CD8-positive, alpha-beta memory T cell (primary cell): ENCODE measurements at places on chromosomes 5 and 9.
A peak's percentile ranks its signal among the peaks of the same experiment; 100 is the strongest.

GRCh38 chr9:115369322-115369957 lies 251.5 kb upstream of the TNC start:
- no peak for DNase-seq
- H3K27ac ChIP-seq, result no peak overlapping the region
- H3K27me3 ChIP-seq, result no peaks in the 10 kb centered on the region
- no peak overlapping the region for H3K4me3 ChIP-seq
- no peaks in the 10 kb centered on the region for H3K4me1 ChIP-seq

DNA sequence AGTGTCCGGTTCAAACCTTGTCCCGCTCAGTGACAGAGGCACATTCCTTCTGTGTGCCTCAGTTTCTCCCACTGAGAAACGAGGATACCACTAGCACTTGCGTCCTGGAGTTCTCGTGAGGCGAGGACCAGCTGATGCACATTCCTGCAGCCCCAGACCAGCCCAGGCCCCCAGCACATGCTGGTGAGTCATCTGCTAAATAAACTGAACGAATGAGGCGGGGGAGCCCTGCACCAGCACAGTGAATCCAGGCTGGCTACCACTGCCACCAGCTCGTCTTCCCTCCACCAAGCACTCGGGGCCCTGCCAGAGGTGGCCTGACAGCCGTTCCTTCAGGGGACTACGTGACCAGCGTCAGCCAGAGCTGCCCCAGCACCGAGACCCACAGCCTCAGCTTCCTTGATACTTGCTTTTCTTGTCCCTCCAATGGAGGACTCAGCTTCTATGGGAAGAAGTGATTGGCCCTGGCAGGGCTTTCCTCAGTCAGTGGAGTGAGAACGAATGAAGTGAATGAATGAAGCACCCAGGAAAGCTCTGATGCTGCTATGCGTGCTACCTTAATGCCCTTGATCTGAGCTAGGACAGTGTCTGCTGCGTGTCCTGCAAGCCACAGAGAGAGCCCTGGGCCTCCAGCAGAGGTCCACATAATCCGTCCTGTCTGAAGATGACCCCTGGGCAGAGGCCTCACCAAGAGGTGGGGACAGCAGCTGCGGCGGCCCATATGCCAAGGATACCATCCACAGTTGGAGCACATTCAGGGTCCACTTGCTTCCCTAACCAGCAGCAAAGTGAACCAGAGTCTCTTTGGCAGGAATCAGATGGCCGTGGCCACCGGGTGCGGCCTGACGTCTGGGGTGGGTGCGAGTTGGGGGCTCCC lies 13.5 kb upstream of the BARX1 start:
- DNase-seq, result no peak
- H3K4me1 ChIP-seq, result no peaks in the 10 kb centered on the region
- no peak overlapping the region for H3K4me3 ChIP-seq

- no peaks in the 10 kb centered on the region for H3K4me1 ChIP-seq
- DNase-seq, result no peak
- no peak overlapping the region for H3K27ac ChIP-seq
These were observed 58.2 kb downstream of the RICTOR start for GRCh38 chr5:39015743-39016586.

DNA sequence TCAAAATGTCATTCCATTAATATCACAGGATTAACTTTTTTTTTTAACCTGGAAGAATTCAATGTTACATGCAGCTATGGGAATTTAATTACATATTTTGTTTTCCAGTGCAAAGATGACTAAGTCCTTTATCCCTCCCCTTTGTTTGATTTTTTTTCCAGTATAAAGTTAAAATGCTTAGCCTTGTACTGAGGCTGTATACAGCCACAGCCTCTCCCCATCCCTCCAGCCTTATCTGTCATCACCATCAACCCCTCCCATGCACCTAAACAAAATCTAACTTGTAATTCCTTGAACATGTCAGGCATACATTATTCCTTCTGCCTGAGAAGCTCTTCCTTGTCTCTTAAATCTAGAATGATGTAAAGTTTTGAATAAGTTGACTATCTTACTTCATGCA lies 20.6 kb downstream of the PCA3 start:
- no peak for DNase-seq
- H3K4me3 ChIP-seq, result no peak overlapping the region
- H3K27ac ChIP-seq, result no peak overlapping the region
- H3K27me3 ChIP-seq, result no peaks in the 10 kb centered on the region

- H3K27ac ChIP-seq, result no peak overlapping the region
- no peaks in the 10 kb centered on the region for H3K27me3 ChIP-seq
- H3K36me3 ChIP-seq, result no peaks in the 10 kb centered on the region
- peaks cover 15% of the 10 kb centered on the region for H3K4me1 ChIP-seq
These were observed 55.9 kb downstream of the DAP start for GRCh38 chr5:10704949-10705621.

DNA sequence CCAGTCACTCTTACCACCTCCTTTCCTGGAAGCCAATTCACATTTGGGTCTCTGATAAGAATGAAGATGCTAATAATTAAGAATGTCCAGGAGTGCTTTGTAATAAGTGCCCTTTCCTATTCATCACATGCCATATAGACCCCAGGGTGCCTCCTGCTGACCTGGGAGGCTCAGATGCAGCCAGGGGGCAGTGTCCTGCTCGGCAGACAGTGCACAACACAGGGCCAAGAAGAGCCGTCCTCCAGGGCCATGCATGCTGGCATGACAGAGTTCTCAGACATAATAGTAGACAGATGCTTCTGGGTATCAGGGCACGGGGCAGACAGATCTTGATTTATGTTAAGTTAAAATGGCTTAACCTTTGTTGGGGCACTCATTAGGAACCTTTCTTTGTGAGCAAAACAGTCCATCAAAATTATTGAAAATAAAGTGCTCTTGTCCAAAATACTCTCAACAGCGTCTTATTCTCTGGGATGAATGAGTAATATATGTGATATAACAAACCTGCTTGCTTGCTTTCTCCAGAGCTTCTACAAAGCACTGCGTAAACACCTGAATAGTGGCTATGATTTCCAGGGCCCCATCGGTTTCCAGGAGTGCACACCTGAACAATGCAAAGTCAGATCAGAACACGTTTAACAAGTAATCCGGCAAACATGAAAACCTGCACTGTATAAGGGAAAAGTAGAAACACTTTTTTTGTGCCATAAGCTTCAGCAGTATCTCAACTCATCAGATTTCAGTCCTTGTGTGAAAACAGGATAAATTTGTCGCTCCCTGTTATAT lies 192.7 kb downstream of the FANCC start:
- DNase-seq, result no peak
- no peak overlapping the region for H3K4me3 ChIP-seq
- H3K36me3 ChIP-seq, result no peaks in the 10 kb centered on the region

GRCh38 chr5:128903550-128903949 lies 61.7 kb upstream of the SLC27A6 start:
- no peaks in the 10 kb centered on the region for H3K27me3 ChIP-seq
- no peaks in the 10 kb centered on the region for H3K36me3 ChIP-seq
- no peak overlapping the region for H3K4me3 ChIP-seq
- no peaks in the 10 kb centered on the region for H3K4me1 ChIP-seq

- no peaks in the 10 kb centered on the region for H3K4me1 ChIP-seq
- H3K27me3 ChIP-seq, result no peaks in the 10 kb centered on the region
- H3K27ac ChIP-seq, result no peak overlapping the region
- no peaks in the 10 kb centered on the region for H3K36me3 ChIP-seq
These were observed 38.8 kb upstream of the CCDC112 start for GRCh38 chr5:115335301-115335700.

- H3K4me1 ChIP-seq, result no peaks in the 10 kb centered on the region
- H3K27ac ChIP-seq, result no peak overlapping the region
- no peaks in the 10 kb centered on the region for H3K27me3 ChIP-seq
- DNase-seq, result peak; percentile 45
- no peak overlapping the region for H3K4me3 ChIP-seq
- no peaks in the 10 kb centered on the region for H3K36me3 ChIP-seq
These were observed 231.6 kb downstream of the SLF1 start for GRCh38 chr5:94849821-94850736.

- H3K4me1 ChIP-seq, result no peaks in the 10 kb centered on the region
- H3K4me3 ChIP-seq, result no peak overlapping the region
- H3K27ac ChIP-seq, result no peak overlapping the region
- DNase-seq, result no peak
- no peaks in the 10 kb centered on the region for H3K27me3 ChIP-seq
These were observed 1044.8 kb downstream of the DTWD2 start for GRCh38 chr5:117943541-117943940.

- DNase-seq, result no peak
- H3K4me3 ChIP-seq, result no peak overlapping the region
- H3K27me3 ChIP-seq, result no peaks in the 10 kb centered on the region
- no peaks in the 10 kb centered on the region for H3K36me3 ChIP-seq
These were observed 203.9 kb downstream of the RAB3C start for GRCh38 chr5:58786711-58787303.

DNA sequence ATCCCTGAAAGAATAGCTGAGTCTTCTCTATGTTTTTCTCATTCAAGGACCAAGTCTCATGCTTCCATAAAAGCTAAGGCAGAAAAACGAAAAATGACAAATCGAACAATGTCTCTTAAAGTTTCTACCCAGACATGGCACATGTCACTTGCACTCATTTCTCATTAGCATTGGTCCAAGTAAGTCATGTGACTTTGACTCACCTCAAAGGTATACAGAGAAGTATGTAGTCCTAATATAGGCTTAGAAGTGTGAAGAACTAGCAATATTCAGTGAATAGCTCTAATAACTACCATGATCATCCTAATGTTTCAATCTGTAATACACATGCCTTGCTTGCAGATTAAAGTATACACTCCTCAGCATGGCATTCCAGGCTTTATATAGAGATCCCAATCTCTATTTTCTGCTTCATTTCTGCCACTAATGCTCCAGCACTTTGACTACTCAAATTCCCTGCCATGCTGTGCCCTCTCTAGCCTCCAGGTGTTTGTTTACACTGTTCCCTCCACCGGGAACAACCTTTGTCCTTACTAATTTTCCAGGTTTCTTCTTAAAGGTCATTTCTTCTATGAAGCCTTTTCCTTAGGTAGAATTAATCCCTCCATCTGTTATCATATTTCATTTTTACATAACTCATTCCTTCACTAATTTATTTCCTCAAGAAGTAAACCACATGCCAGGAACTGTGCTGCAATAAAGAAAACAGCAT lies 98.9 kb downstream of the CEMIP2 start:
- no peaks in the 10 kb centered on the region for H3K4me1 ChIP-seq
- DNase-seq, result no peak
- no peak overlapping the region for H3K4me3 ChIP-seq
- H3K27ac ChIP-seq, result no peak overlapping the region

- no peak overlapping the region for H3K27ac ChIP-seq
- H3K27me3 ChIP-seq, result no peaks in the 10 kb centered on the region
- no peak overlapping the region for H3K4me3 ChIP-seq
- no peaks in the 10 kb centered on the region for H3K36me3 ChIP-seq
These were observed 1356.3 kb upstream of the ACO1 start for GRCh38 chr9:31028137-31028536.

DNA sequence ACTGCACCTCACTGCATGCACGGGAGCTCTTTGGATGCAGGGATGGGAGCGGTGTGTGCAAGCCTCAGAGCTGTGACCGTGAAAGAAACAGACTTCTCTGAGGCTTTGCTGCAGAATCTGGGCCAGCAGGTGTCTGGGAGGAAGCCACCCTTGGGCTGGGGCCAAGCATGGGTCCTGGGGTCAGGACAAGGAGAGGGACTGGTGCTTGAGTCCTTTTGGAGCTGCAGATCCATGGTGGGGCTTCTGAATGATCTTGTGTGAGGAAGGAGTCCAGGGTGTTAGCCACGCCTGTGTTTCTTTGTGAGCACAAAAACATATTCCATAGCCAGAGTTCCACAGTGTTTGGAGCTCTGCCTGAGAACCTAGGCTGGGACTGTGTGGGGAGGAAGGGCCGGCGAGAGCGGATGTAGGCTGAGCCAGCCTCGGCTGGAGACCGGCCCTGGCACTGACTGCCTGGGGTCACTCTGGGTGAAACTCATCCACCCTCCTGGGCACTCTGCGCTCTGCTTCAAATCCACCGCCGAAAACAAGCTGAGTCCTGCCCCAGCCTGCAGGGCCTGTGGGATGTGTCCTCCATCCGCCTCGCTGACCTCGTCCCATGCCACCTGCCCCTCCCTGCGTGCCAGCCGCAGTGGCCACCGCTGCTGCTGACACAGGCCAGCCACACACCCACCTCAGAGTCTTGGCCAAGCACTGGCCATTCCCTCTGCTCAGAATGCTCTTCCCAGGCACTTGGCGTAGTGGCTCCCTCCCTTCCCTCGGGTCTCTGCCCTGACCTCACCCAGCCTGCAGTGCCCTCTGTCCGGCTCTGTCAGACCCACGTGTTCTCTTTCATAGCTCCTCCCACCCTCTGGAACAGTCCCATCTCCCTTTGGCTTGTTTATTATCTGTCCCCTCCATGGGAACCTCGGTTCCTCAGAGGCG lies 26.7 kb downstream of the ERGIC1 start:
- H3K27ac ChIP-seq, result no peak overlapping the region
- no peaks in the 10 kb centered on the region for H3K4me1 ChIP-seq
- no peak overlapping the region for H3K4me3 ChIP-seq
- H3K27me3 ChIP-seq, result no peaks in the 10 kb centered on the region
- DNase-seq, result no peak
- no peaks in the 10 kb centered on the region for H3K36me3 ChIP-seq

DNA sequence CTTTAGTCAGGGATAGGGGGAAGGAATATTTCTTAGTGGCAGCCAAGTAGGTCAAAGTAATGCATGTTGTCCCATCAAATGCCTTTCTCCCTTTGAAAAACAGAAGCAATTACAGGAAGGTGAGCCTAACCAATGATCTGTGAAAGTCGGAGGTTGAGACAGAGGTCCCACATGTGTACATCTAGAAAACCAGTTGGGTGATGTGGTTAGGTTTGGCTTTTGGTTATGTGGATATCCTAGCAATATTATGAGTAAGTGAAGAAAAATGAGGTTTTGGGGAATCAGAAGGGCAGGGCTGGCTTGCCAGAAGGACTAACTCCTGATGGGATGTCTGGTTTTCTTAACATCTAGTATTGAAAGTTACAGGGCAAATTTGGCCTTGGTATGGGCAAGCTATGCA lies 63.4 kb upstream of the PALM2AKAP2 start:
- H3K36me3 ChIP-seq, result no peaks in the 10 kb centered on the region
- H3K4me3 ChIP-seq, result no peak overlapping the region
- H3K27ac ChIP-seq, result no peak overlapping the region
- DNase-seq, result no peak

DNA sequence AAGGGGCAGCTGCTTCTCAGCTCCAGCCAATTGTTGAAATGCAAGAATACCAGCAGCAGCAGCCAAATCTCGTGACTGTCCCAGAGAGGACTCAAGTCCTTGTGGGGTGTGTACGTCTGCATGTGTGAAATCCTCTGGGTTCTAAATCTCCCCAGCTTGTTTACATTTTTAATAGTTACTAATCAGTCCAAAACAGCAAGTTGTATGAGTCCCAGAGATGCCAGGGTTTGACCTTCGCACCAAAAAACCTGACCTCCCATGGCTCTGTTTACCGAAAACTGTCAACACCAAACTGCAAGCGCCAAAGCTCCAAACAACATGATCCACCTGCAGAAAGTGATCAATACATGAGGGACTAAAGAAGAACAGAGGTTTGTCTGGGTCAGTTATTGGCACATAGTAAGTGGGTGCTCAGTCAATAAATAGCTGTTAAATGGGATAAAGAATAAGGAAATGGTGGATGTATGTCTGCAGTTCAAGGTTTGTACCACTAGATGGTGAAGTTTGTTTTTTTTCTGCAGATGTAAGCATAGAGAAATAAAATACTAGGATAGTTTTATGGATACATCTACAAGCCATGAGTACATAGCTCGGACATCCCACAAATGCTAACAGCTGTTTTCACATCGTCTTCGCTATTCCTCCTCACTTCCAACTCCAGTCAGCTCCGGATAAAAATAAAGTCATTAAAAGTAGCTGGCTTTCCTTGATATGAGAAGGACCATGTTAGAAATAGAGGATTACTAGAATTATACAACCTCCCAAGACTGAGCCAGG lies 85.3 kb upstream of the ADRB2 start:
- H3K4me3 ChIP-seq, result no peak overlapping the region
- no peak overlapping the region for H3K27ac ChIP-seq
- DNase-seq, result peak; percentile 16
- H3K27me3 ChIP-seq, result no peaks in the 10 kb centered on the region

GRCh38 chr5:91158011-91158410 lies 225.1 kb downstream of the ARRDC3 start:
- H3K4me3 ChIP-seq, result no peak overlapping the region
- H3K4me1 ChIP-seq, result no peaks in the 10 kb centered on the region
- H3K27me3 ChIP-seq, result no peaks in the 10 kb centered on the region
